ENCODE measurements at places on chromosomes 5 and 9.
A peak's percentile ranks its signal among the peaks of the same experiment; 100 is the strongest.

GRCh38 chr5:16005225-16005624 is 174.4 kb downstream of the MARCHF11 start:
- no peak for DNase-seq

DNA sequence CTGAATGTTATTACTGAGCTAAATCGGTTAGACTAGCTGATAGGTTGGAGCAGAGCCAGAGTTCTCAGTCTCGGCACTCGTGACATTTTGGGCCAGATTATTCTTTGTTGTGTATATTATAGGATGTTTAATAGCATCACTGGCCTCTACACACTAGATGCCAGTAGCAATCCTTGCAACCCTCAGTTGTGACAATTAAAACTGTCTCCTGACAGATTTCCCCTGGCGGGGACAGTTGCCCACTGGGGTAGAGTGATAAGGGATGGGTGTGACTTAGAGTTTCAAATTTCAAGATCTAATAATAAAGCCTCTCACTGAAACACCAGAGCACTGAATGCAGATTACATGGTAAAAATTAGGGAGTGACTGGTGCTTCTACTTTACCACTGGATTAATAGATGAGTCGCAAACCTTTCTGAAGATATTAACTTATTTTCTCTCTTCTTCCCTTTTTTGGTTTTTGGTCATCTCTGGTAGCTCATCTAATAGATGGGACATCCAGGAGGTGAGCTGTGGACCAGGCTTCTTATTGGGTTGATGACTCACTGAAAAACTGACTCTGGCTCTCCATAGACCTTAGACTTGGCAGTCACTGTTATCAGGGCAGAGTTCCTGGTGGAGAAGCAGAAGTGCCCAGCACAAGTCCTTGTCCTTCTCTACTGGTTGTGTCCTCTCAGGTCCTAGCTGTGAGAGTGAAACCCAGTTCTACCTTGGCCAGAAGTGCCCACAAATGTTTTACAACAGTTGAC is 150.3 kb downstream of the UNC13B start:
- DNase-seq: no peak

- DNase-seq: peak; percentile 0
Observed at GRCh38 chr5:176738637-176739250, 71.6 kb upstream of the UNC5A start.

DNA sequence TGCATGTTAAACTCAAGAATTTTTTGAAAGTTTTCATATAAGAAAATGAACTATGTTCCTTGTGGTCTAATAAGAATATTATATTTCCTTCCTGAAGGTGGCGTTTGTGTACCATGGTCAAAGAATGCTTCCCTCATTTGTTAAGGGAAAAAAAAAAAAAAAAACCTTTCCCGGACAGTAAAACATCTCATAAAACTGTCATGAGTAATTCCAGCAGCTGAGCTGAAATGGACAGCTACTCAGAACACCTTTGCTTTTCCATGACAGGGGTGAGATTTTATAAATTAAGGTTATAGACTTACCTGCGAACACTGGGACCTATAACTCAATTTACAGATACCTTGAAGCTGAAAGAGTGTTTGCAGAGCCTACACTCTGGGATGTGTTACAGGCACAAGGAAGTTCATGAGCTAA is 113.2 kb upstream of the RANBP3L start:
- no peak for DNase-seq

DNA sequence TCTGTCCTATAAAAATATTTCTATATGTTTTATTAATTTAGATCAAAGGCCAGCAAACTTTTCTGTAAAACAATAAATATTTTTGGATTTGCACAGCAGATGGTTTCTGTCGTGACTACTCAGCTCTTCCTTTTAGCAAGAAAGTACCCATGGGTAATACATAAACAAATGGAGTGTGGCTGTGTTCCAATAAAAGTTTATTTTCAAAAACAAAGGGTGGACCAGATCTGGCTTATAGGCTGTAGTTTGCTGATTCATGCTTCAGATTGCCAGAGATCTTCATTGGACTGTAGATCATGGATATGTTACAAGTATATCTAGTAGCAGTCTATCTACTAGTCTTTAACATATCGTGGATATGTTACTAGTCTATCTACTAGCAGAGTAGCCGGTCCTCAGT is 590.5 kb downstream of the CSNK1G3 start:
- DNase-seq: no peak

DNA sequence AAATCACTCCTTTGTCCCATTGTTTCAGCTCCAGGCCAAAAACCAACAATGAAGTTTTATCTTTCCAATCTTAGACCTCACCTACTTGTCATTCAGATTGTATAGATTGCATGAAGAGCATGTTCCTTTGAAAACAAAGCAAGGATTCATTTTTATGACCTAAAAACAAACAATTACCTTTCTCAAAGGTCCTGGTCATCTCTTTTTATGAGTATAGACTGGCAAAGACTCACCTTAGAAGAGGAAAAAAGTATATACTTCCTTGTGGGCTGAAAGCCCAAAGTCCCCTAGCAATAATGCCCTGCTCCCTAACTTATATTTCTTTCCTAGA is 28.4 kb upstream of the TLE1 start:
- DNase-seq: no peak

DNA sequence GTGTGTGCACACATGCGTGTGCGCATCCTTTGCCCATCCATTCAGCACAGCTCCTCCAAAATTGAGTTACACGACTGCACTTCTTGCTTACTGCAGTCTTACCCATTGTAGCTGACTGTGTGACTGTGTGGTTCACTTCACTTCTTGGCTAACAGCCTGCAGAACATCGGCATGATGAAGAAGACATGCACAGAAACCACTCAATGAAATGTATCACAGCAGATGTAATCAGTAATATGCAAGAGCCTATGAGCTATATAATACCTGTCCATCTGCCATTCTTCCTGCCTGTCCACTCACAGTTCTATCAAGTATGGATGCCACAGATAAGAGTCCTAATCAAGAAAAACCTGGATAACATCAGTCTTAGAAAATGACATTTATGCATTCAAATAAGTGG is 83.9 kb downstream of the TRPM3 start:
- DNase-seq: no peak

GRCh38 chr9:110809038-110809595 is 140.5 kb downstream of the MUSK start:
- DNase-seq: no peak

- DNase-seq: no peak
Observed at GRCh38 chr9:109046346-109046745, 33.0 kb upstream of the CTNNAL1 start.

- no peak for DNase-seq
Observed at GRCh38 chr9:90521811-90522570, 120.6 kb downstream of the DIRAS2 start.

DNA sequence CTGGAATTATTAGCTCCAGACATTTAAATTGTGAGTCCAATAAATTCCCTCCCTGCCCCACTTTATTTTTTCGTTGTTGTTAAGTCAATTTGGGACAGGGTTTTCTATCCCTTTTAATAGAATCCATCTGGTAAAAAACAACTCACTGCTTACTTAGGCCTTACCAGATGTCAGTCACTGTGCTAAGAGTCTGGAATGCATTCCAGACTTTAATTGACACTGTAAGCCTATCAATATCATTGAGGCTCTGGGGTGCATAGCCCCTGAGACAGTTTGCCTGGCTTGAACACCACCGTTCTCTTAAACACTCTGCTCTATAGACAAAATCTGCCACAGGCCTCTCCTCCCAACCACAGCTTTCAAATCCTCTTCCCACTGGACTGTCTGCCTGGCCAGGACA is 175.9 kb downstream of the NSG2 start:
- no peak for DNase-seq

- DNase-seq: no peak
Observed at GRCh38 chr5:158698023-158698639, 401.6 kb downstream of the EBF1 start.

- DNase-seq: no peak
Observed at GRCh38 chr5:59257488-59258400, 635.8 kb downstream of the PDE4D start.

DNA sequence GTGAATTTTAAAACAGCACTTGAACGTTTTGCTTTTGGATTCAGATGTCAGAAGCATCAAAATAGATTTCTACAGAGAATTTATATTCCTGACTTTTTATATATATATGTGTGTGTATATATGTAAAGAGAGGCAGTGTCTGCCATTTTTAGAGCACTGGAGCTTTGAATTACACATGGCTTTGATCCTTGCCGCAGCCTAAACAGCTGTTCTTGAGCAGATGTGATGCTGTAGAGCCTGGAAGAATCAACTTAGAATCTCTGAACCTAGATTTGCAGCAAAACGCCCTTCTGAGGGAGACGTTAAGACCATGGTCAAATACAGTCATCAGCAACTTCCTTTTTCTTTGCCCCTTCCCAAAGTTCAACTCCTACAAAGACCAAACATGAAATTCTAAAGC is 21.7 kb upstream of the C5orf47 start:
- DNase-seq: no peak

- DNase-seq: no peak
Observed at GRCh38 chr9:124128568-124129166, 117.1 kb downstream of the LHX2 start.

DNA sequence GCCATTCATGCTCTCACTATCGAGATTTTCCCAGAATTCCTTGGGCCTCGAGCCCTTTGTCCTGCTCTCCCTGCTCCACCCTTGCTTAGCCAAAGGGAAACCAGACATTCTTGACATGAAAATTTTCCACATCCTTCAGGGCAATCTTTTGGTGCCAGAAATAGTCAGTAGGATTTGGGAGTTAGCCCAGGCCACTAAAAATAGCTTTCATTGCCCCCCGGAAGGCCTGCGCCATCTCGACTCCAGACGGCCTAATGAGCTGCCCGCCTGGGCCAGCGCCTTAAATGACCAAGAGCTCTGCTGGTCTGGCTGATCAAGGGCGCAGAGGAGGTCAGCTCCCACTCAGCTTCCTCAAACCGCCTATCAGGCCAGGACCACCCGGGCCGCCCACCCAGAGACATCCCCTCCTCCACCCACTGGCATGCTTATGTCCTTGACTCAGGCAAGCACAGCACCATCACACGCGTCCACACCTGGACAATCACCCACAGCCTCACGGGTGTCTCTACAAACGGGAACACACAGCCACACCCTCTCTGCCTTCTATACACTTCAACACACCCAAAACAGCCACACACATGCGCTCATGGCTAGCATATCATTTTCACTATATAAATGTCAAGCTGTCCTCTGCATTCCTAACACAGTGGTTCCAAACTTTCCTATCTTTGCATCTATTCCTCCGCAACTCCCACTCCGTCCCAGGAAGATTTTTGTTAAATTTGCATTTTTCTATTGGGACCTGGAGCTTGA is 20.9 kb downstream of the DUSP1 start:
- DNase-seq: no peak

DNA sequence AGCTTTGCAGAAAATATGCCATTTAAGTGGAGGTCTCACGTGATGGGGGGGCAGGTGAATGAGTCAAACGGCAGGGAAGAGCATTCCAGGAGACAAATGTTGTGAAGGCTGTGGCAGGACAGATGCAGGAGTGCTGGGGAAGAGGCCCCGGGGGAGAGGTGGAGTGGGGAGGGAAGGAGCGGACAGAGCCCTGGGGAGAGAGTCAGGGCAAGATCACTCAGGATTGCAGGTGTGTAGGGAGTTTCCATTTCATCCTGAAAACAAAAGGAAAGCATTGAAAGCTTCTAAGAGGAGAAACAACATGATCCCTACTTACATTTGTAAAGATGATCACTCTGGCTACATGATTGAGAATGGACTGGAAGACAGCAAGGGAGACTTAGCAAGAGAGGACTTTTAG is 323.3 kb downstream of the ASTN2 start:
- no peak for DNase-seq

GRCh38 chr5:38453921-38454320 is 102.5 kb downstream of the LIFR start:
- DNase-seq: no peak

DNA sequence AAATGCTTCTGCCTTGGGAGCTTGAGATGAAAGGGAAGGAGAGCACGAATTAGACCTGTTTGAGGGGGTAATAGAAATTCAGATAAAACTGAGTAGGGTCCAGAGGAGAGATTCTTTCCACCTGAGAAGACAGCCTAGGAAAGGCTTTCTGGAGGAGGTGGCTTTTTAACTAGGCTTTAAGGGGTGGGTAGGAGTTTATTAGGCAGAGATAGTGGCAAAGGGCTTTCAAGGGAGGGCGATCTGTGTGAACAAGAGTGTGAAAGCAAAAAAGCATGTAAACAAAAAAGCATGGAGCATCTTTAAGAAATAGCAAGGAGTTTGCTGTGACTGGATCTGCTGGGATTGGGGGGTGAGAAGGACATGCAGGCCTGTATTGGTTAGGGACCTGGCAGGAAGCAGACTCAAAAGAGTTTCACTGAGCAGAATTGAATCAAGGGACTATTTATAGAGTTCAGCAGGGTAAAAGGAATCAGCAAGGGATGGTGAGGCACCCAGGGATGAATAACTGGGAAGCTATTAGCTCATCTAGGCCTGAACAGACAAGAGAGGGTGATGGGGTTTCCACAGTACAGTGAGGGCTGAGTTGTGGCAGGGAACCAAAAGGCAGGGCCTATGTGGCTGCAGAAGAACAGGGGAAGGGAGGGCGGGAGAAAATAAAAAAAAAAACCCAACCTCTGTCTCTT is 18.8 kb downstream of the SLC1A1 start:
- no peak for DNase-seq

GRCh38 chr5:30502277-30502676 is 691.2 kb upstream of the CDH6 start:
- DNase-seq: no peak

- DNase-seq: no peak
Observed at GRCh38 chr9:123620239-123620638, 264.2 kb downstream of the CRB2 start.

GRCh38 chr5:117318528-117318927 is 743.9 kb upstream of the SEMA6A start:
- no peak for DNase-seq

DNA sequence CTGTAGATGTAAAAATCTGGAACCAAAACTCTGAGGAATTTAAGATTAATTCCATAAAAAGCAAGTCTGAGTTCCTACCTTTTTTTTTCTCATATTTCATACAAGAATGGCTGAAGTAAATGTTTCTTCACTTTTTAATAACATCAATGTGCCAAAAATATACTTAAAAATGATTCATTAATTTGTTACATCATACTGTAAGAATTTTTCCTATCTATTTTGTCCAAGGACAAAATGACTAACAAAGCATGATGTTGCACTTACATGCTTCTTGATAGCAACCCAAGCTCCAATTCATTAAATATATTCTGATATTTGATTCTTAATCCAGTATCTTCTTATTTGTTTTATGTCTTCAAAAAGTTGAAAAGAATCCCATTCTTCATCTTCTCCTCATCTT is 988.3 kb downstream of the TLE1 start:
- DNase-seq: no peak

GRCh38 chr9:108696156-108696555 is 159.6 kb downstream of the ACTL7B start:
- no peak for DNase-seq

DNA sequence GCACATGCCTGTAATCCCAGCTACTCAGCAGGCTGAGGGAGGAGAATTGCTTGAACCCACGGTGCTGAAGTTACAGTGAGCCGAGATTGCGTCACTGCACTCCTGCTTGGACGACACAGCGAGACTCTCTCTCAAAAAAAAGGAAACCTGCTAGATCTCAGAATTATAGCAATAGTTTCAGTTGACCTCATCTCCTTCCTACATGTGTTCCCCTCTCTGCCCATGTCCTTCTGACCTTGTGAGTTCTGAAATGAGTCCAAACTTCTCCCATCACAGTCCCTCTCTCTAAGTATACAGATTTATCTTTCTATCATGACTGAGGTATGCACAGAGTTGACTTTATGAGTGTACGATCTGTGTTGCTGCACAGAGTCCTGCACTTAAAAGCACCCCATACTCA is 44.6 kb upstream of the SHOC1 start:
- no peak for DNase-seq

GRCh38 chr9:117757561-117758190 is 53.5 kb downstream of the TLR4 start:
- DNase-seq: no peak
